Astrocyte (in vitro differentiated cells and primary cell): ENCODE measurements at places on chromosomes 1 and 21.

GRCh38 chr1:69414574-69414973, 153.1 kb upstream of the LRRC7 start:
- no peak for DNase-seq

DNA sequence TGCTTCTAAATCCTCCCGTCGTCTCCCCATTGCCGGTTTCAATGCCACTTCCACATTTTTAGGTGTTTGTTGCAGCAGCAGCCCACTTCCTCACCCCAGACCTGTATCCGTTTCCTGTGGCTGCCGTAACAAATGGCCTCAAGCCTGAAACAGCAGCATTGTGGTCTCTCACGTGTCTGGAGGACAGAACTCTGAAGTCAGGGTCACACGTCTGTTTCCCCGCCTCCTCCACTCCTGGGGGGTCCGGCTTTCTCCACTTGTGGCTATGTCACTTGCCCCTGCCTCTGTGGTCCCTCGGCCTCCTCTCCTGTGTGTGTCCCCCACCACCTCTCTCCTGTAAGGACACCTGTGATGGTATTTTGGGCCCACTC, 21.8 kb downstream of the TRPM2 start:
- DNase-seq: no peak

- no peak for DNase-seq
These were observed 40.7 kb upstream of the TRAPPC10 start for GRCh38 chr21:43971201-43971991.

DNA sequence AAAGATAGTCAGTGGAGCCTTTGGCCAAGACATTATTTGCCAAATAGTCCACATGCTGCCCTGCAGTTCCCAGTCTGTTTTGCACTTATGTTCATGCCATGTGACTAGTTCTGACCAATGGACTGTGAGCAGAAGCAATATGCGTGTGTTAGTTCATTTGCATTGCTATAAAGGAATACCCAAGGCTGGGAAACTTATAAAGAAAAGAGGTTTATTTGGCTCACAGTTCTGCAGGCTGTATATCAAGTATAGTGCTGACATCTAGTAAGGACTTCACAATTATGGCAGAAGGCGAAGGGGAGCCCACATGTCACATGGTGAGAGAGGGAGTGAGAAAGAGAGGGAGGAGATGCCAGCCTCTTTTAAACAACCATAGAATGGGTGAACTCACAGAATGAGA, 193.3 kb downstream of the PTPRU start:
- no peak for DNase-seq

DNA sequence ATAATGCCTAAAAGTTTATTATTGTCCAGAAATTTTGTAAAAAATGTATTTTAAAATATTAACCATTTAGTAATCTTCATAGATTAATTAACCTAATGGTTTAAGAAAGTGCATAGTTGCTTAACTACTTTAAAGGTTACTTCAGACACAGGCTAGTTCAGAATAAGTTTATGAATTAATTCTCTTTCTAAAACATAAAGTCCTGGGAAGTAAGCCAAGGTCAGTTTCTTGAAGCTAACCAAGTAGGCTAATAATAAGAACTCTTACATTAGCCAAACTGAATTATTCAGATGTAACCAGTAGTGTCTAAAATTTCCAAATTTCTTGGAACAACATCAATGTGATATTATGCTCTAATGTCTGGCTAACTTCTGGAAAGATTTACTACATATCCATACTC, 790.4 kb downstream of the NCAM2 start:
- DNase-seq: no peak

- DNase-seq: no peak
These were observed 81.7 kb downstream of the PGM1 start for GRCh38 chr1:63674865-63675419.

GRCh38 chr1:211126622-211127021, 7.3 kb downstream of the KCNH1 start:
- DNase-seq: no peak

DNA sequence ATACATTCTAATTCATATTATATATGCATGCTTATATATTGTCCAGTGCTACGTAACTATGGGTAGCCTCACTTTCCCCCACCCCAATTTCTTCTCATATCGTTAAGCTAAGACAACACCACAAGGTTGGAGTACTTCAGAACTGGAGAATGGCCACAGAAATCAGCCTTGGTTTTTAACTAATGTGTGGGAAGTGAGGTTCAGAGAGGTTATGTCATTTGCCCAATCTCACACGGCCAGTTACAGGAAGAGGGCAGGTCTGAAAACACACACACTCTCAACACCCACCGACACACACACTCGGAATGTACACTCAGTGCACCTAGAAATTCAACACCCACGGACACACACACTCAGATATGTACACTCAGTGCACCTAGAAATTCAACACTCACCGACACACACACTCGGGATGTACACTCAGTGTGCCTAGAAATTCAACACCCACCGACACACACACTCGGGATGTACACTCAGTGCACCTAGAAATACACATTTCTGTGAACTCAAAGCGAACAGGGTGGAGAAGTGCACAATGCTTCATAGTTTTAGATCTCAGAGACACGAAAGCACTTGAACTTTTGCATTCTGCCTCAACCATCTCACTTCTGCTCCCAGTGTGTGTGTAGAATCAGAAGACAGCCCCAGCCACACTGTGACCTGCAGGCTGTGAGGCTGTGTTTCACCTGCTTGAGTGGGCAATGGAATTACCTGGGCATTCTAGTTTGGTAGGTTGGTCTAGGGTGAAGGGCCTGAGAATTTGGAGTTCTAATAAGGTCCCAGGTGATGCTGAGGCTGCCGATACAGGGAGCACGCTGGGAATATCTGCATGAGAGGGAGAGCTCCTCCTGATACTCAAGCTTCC, 170.4 kb downstream of the CLIC6 start:
- no peak for DNase-seq

DNA sequence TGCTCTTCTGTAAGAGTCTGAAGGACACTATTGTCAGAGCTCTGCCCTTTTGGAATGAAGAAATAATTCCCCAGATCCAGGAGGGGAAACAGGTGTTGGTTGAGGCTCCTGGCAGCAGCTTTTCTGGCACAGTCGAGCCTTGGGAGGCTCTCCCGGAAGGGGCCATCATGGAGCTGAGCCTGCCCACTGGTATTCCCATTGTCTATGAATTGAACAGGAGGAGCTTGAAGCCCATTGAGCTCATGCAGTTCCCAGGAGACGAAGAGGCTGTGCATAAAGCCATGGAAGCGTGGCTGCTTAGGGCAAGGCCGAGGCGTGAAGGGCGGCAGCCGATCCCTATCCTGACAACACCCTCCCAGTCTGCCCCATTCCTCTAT, 26.6 kb downstream of the UBE4B start:
- DNase-seq: no peak

DNA sequence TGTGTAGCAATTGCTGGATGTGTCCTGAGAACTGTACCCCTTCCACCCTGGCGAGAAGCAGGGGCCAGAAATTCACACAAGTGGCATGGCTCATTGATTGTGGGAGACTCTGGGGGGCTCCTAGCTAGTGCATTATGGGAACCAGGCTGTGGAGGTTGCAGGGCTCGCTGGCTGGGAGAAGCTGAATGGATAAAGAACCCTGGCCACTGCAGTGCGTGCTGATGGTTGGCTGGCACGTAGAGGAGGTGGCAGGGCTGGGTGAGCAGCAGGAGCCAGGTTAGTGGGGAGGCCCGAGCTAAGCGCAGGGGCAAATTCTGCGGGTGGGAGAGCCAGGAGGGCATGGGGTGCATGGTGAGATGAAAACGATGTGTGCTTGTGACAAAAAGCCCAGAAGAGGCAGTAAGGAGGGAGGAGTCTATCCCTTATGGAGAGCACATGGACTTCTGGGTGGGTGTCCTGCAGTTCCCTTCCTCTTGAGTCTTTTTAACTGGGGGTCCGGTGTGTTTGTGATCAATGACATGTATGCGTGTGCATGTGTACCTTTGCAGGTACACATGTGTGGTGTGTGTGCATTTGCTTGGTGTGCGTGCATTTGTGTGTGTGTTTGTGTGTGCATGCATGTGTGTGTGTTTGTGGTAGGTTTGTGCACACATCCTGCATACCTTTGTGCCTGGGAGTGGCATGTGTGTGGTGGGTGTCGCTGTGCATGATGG, 3.6 kb downstream of the GUK1 start:
- DNase-seq: no peak

GRCh38 chr1:46467183-46467504, 22.5 kb upstream of the DMBX1 start:
- DNase-seq: no peak
